Esophagus muscularis mucosa (tissue), 4 donors: ENCODE measurements at places on chromosomes 5 and 9.

GRCh38 chr5:123297866-123298265 lies 125.3 kb downstream of the CEP120 start:
- DNase-seq, result no peak

- no peak for DNase-seq
Measured at GRCh38 chr5:139149477-139150199, 48.5 kb downstream of the SIL1 start.

- DNase-seq, result no peak
Measured at GRCh38 chr5:149773291-149774095, 43.4 kb downstream of the PPARGC1B start.

GRCh38 chr5:142170254-142170953 lies 61.8 kb downstream of the NDFIP1 start:
- DNase-seq, result no peak

DNA sequence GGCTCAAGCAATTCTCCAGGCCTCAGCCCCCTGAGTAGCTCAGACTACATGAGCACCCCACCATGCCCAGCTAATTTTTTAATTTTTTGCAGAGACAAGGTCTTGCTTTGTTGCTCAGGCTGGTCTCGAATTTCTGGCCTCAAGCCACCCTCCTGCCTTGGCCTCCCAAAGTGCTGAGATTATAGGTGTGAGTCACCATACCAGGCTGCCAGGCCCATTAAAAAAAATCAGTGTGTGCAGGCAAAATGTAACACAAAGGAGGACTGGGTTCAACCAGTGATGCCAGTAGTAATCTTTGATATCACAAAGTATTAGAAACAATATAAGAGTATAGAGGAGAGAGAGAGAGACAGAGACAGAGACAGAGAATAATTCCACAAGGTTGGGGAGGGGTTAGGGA lies 322.7 kb downstream of the MSX2 start:
- no peak for DNase-seq

- no peak for DNase-seq
Measured at GRCh38 chr9:131282688-131283422, 6.5 kb upstream of the FAM78A start.

- DNase-seq, result no peak
Measured at GRCh38 chr5:60883229-60883628, 39.2 kb upstream of the ELOVL7 start.

DNA sequence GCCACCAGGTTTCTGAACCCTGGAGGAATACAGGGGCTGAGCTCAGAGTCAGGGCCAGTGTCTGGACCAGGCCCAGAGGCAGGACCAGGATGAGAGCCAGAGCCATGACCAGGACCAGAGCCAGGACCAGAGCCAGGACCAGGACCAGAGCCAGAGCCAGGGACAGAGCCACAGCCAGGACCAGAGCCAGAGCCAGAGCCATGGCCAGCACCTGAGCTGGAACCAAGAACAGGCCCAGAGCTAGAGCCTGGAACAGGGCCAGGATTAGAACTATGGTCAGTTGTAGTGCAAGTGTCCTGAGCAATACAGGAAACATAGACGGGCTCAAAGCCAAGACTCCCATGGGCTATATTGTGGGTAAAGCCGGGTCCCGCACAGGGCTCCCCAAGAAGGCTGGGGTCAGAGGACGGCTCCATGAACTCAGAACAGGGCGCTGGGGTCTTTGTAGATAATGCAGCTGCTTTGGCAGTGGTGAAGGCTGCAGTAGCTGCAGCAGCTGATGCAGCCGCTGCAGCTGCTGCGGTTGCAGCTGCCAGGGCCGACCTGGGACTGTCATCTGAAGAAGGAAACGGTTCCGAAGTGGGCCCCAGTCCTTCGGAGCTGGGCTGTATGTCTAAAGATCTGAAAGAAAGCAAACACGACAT lies 559 bp downstream of the SPAG8 start:
- DNase-seq, result no peak

- no peak for DNase-seq
Measured at GRCh38 chr5:139105621-139106071, 92.5 kb downstream of the SIL1 start.

DNA sequence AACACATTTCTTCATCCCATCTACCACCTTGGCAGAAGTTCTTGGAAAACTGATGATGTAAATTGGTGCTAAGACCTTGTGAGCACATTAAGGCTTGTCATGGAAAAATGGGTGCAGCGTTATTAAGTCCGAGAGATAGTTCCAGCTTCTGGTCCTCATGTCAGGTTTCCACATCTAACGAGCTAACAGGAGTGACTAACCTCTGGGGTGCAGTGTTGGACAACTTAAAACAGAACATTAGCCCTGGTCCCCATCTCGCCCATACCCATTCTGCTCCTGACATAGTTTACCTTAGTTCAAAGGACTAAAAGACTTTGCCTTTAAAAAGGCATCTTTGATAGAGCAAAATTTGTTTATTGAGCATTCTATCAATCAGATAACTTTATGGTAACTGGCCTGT lies 128.0 kb downstream of the SLC1A3 start:
- DNase-seq, result no peak

DNA sequence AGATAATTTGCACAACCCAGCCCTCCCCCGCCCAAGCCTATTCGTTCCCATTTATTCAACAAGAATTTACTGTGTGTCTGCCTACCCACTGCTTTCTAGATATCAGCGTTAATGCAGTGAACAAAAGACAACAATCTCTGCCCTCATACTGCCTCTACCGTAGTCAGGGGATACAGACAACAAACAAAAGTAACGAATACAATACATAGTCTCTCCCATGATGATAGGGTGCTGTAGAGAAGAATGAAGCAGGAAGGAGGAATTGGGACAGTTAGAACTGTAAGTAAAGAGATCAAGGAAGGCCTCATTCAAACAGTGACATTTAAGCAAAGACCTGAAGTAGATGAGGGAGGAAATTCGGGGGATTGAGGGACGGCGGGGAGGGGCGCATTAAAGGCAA lies 1.7 kb downstream of the GFM2 start:
- DNase-seq, result no peak

GRCh38 chr5:68698025-68698940 lies 395.5 kb upstream of the SLC30A5 start:
- peak; percentile 60 for DNase-seq

DNA sequence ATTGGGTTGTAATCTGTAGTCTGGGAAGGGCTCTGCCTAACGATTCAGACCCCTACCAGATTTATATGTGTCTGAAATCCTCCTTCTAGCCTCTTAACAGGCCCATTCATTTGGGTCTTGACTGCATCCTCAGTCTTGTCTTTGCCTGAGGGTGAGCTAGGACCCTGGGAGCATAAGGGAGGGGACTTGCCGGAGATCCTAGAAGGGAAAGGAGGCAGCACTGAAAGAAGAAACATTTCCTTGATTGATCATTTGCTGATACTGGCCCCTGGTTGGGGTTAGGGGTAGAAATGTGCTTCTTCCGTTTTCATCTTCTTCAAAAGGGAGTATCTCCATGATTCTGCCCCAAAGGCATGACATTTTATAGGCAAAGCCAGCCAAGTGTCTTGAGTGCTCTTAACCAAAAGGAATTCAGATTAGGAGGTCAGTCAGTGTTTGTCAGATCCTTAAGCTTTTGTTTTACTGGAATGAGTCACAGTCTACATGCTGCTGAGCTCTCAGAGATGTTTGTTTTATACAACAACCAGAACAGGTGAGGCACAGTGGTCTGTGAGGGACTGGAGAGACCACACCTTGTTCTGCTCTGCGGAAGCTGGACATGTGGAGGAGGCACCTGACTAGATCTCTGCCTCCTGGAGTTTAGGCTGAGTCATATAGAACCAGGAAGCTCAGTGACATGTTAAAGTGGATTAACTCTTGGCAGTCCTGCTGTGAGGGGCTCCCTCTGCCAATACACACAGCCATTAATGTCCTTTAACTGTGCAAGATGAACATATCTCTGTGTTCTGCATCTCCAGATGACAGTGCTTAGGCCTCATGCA lies 37.7 kb downstream of the PCDHAC2 start:
- DNase-seq, result no peak

DNA sequence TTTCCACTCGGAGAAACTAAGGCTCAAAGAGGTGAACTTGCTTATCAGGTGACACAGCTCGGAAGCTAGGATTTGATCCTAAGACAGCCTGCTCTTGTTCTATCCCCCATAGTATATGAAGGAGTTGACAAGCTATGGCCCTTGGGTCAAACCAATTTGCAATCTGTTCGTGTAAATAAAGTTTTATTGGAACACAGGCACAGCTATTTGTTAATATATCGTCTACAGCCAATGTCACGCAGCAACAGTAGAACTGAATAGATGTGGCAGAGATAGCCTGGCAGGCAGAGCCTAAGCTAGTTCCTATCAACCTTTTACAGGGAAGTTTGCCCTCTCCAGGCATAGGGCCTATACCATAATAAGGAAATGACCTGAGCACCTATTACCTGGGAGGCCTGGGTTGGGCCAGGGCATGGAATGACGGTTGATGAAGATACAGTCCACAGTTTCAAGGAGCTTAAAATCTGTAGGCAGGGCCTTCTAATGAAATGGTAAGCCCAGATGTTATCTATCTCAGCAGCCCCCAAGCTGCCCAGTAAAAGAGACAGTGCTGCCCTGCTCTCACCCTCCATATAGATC lies 179.0 kb downstream of the TTLL11 start:
- DNase-seq, result no peak

- no peak for DNase-seq
Measured at GRCh38 chr5:153079396-153079795, 411.1 kb upstream of the GRIA1 start.

- DNase-seq, result no peak
Measured at GRCh38 chr5:113607361-113607760, 93.9 kb downstream of the YTHDC2 start.

- DNase-seq, result no peak
Measured at GRCh38 chr5:103294906-103295305, 36.3 kb downstream of the MACIR start.

DNA sequence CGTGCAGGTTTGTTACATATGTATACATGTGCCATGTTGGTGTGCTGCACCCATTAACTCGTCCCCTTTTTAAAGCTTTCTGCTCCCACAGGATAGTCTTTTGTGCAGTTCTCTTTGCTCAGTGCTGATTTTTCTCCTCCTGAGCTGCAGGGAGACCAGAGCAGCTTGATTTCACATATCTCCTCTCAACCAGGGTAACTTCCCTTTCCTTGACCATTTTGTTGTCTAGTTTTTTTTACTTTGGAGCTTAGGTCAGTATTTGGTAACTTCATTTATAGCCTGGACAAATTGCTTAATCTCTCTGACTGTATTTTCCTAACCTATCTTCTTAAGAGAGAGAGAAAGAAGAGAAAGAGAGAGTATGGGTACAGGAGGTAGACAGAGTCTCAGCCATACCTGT lies 137.1 kb upstream of the ZNF366 start:
- DNase-seq, result no peak

GRCh38 chr5:28403846-28404245 lies 1365.5 kb upstream of the CDH9 start:
- no peak for DNase-seq

DNA sequence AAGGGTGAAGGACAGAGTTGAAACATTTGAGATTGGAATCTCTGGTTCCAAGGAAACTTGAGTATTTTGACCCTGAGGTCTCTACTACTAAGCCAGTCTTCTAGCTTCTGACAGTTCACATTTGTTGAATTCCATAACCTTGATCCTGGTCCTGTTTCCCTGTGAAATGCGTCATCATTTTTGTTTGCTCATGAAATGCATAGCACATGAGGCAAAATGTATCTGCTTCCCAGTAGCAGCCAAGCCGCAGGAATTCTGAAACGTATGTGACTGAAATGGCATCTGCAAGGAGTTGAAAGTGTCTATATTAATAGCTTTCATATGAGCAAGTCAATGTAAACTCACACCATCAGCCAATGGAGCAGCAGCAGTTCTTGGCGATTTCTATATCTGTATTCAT lies 307.9 kb downstream of the CSNK1G3 start:
- no peak for DNase-seq

DNA sequence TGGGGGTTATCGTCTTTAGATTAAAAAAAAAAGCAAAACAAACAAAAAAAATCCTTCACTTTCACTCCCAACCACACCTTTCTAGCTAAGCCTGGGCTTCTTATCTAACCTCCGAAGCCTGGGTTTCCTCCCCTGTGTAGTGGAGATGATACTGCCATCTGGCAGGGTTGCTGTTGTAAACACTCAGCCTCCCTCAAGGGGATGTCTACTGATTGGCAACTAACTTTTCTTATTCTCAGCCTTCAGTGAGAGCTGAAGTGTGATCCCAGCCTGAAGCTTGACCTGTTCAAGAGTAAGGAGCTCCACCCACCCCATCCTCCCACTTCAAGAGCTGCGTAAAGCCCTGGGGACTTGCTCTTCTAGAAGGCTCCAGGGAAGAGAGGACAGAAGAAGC lies 21.5 kb upstream of the WWC1 start:
- DNase-seq, result no peak

DNA sequence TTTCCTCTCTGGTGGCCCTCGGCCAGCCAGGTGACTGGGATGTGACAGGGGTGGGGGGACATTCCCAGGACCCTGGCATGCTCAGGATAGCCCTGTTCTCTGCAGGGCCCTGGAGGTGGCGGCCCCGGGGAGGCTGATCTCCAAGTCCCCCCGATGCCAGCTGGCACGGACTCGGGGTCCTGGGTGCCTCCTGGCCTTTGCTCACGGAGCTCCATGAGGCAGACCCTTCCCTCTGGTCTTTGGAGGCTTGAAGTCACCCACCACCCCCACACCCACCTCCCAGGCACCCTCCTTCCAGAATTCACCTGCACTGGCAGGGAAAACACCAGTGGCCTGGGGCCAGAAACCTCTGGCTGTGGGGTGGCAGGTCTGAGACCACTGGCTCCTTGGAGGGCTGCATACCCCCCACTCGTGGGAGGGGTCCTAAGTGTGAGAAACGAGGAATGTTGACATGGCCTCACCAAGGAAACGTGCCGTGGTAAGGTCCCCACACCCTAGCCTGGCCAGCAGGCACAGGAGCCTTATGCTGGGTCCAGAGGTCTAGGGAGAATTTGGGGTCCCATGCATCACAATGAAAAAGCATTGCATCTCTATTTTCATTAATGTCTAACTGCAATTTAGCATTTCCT lies 130.8 kb upstream of the FAM120A start:
- no peak for DNase-seq

GRCh38 chr5:148884339-148885020 lies 58.1 kb downstream of the ADRB2 start:
- DNase-seq, result peak; percentile 37
